ENCODE measurements at places on chromosomes 1 and 21.
A peak's percentile ranks its signal among the peaks of the same experiment; 100 is the strongest.

DNA sequence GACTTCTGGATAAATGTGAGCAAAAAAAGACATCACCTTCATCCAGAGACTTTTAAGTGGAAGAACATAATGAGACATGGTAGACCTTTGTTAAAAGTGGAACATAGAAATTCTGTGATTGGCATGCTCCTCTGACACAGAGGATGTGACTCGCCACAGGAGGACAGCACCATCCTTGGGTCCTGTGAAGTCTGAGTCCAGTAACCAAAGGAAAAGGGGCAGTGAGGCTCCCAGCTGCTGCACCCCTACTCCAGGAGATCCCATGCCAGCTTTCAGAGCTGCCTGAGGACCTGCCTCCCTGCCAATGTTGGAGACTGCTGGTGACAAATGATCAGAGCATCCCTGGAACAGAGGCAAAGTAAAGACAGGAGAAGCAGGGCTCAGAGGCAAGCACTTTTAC is 136.2 kb downstream of the BRINP2 start:
- no peak for DNase-seq

DNA sequence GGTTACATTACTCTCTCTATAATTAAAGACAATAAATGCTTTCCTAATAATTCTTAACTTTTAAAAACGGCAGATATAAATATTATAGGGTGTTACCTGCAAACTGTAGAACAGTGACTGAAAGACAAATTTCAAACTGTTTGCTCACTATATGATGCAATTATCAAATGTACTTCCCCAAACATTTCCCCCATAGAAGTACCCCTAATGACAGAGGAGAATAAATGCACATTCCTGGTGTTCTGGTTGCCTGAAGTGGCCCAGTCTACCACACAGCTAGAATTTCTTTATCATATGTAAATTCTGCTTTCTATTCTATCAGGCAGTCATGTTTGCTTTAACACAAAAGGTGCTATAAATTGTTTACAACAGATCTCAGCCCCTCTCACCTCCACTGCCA is 70.4 kb downstream of the VAV3 start:
- no peak for DNase-seq

DNA sequence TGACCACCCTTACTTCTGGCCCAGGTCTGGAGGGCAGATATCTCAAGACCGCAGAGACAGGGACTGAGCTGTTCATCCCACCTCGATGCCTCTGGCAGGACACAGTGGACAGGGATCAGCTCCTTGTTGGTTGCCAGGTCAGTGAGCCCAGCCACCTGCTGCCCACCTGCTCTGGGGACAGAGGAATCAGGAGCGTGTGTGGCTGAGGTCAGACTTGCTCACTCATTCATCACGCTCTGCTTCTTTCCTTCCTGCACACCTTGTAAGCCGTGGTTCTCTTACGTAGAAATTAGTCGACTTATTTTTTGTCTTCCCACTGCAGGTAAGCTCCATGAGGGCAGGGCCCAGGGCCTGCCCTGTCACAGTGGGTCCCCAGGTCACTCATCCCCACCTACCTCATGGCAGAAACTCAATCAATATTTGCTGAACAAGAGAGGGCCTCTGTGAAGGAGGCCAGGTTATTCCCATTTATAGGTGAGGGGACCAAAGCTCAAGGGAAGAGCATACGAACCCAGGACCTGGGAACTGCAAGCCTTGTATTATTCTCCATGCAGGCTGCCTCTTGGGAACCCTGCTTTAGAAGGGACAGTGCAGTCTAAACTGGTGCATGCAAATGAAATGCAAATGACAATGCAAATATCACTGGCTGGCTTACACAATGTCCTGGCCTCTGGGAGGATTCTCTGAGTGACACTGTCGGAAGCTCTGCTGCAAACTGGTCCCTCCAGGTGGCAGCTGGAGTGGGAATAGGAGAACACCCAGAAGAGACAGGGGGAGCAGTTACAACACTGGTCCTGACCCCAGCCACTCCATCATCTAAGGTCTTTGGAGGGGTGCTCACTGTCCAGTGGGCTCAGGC is 58.4 kb upstream of the PAX7 start:
- DNase-seq, result no peak

DNA sequence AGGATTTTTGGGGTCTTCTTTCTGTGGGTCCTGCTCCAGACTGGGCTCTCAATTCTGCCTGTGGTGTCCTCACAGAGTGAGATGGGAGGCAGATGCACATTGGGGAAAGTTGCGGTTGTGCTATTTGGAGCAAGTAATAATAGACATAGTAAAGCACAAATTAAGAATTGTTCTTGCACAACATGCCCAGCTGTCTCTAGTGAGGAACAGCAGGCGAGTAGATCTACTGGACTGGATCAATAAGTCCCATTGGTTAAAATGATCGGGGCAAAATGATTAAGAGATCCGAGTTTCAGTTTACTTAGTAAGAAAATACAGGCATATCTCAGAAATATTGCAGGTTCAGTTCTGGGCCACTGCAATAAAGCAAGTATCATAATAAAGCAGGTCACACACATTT is 448.3 kb upstream of the PROX1 start:
- DNase-seq, result no peak

- DNase-seq, result no peak
Observed at GRCh38 chr1:193322211-193322610, 135.8 kb upstream of the B3GALT2 start.

DNA sequence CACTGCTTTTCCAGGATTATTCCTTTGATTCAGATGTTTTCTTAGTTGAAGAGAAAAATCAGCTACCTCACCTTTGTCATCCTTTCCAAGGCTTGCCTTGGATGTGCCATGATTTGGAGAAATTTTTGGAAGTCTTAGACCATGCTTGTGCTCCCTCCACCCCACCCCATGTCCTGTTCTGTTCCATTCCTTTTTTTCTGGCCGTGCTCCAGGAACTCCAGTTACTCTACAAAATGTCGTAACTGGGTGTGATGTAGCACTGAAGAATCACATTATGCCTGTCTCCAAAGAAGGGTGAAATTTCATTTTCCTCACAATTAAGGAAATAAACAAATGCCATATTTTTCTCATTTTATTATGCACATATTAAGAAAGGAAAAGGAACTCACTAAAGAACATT is 217.8 kb upstream of the ZRANB2 start:
- DNase-seq, result no peak

GRCh38 chr1:232335261-232335660 is 294.7 kb downstream of the SIPA1L2 start:
- DNase-seq, result peak; percentile 15

- DNase-seq, result peak; percentile 87
Observed at GRCh38 chr21:45478115-45478801, 64.0 kb downstream of the SLC19A1 start.

GRCh38 chr1:58626293-58626692 is 49.2 kb upstream of the TACSTD2 start:
- no peak for DNase-seq

- DNase-seq, result no peak
Observed at GRCh38 chr21:27649762-27650161, 682.9 kb upstream of the ADAMTS5 start.

DNA sequence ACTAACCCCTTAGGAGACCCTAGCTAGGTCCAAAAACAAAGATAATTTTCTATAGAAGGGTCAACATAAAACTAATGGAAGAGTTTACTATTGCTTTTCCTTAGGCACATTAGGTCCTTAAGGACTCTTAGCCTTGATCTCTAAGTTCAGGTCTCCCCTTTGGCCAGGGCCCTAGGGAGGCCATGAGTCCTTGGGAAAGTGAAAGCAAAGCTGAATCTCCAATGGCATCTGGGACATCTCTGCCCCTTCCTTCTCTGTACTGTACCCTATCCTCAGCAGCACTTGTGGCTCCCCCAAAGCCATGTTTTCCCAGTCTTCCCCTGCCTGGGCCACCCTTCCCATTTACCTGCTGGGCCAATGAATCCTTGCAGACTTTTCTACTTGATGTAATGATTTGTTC is 14.3 kb downstream of the IER5 start:
- DNase-seq, result no peak

DNA sequence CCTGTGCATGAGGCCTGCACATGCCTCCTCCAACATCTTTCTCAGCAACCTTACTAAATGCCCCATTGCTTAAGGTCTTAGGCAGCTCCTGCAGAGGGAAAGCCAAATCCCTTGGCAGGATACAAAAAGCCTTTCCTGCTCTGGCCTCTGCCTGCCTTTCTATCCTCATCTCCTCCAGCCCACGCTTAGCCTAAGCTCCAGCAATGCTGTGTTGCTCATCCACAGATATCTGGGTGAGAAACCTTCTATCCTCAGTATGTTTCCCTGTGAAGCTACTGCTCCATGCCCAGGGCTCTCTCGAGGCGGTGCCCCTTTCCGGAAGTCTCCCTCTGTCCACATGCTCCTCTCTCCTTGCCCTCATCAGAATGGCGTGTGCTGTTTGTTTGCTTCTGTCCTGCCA is 37.0 kb upstream of the CCSAP start:
- no peak for DNase-seq

DNA sequence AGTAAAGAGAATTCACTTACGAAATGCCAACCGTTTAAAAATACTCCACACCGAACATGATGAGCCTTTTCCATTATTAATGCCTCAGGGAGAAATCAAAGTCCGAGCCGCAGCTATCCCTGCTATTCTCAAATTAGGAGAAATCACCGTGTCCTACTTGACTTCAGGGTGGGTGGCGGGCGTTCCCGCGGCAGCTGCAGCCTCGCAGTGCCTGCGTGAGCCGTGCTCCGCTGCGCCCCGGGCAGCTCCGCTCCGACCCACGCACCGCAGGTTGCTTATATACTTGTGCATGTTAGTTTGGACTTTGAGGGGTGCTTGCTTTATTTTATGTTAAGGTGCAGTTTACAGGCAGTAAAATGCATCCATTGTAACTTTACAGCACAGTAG is 35.6 kb upstream of the PCBP3 start:
- no peak for DNase-seq

DNA sequence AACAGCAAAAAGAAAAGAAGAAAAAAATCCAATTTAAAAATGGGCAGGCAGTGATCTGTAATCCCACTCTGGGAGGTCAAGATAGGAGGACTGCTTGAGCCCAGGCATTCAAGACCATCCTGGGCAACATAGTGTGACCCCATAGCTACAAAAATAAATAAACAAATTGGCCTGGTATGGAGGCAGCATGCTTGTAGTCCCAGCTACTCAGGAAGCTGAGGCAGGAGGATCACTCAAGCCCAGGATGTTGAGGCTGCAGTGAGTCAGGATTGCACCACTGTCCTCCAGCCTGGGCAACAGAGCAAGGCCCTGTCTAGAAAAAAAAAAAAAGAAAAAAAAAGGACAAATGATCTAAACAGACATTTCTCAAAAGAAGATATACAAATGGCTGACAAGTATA is 99.6 kb downstream of the EIF4G3 start:
- no peak for DNase-seq

GRCh38 chr1:204703826-204704612 is 18.5 kb upstream of the LRRN2 start:
- no peak for DNase-seq

DNA sequence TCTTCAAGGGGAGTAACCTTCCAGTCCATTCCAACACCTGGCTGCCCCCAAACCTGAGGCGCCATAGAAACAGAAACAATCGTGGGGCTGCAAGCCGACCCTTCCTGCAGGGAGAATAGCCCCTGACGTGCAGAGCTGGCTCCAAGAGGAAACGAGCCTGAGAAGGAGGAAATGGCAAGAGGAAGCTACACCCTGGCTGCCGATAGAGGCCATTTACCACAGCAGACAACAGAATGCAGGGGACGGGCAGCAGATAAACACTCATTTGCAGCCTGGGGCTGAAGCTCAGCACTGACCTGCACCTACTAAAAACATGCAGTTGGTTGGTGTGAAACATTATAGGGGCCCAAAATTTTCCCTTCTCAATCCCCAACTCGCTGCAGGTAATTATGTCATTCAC is 8.7 kb upstream of the TDRD10 start:
- peak; percentile 44 for DNase-seq

DNA sequence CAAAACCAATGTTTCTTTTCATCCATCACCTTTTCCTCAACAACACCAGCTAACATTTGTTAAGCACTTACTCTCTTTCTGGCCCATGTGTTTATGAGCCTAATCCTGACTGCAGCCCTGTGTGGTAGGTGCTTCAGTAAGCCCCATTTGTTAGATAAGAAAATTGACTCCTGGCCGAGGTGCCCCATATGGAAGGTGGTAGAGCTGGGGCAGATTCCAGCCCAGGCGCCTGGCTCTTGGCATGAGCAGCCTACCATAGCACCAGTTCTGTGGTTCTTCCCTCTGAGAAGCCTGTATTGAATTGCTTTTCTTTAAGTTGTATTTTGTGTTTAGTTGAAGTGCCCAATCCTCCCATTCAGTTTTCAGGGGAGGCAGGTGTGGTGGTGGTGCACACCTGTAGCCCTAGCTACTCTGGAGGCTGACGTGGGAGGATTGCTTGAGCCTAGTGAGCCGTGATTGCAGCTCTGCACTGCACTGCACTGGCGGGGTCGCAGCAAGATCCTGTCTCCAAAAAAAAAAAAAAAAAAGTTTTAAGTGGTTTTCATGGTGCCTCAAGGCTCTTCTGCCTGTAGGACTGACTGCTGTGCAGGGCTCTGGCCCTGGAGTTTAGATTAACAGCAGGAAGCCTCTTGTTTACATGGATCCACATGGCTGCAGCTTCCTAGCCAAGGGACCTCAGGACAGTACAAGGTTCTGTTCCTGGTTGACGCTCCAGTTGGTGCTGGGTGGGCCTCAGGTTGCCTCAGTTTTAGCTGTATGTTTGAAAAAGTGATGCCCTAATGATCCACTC is 125.9 kb downstream of the MRPS6 start:
- no peak for DNase-seq

DNA sequence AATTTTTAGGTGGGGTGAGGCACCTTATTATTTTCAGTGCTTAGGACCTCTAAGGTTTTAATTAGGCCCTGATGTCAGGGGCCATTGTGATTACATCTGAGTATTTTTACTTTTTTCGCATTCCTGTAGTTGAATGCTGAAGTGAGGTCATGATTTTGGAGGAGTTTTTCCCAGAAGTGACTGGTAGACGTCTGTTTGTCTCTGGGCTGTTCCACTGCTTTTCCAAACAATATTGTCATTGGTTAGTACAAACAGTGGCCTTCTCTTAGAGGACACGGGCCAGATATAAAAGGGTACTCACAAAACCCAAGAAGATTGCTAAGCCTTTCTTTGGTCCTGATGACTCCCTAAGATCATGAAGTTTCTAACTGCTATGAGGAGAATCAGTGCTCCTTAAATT is 7.6 kb upstream of the RASAL2 start:
- no peak for DNase-seq

- DNase-seq, result no peak
Observed at GRCh38 chr1:4178501-4179113, 278.5 kb upstream of the C1orf174 start.

DNA sequence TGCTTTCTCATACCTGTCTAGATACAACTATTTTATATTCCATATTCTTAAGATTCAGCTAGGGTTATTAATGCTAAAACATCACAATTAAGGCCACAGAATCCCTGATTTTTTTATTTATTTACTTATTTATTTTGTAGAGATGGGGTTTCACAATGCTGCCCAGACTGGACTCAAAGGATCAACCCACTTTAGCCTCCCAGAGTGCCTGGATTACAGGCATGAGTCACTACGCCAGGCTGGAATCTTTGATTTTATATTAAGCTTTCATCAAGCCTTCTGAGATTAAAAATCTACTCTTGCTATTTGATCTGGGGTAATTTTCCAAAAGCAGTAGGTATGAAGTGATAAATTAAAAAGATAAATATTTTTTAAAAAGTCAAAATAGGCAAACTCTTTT is 38.9 kb downstream of the MCOLN2 start:
- DNase-seq, result no peak

- DNase-seq, result no peak
Observed at GRCh38 chr1:160204526-160205241, 500 bp upstream of the PEA15 start.

Measured in CD4-positive, alpha-beta T cell treated with Interleukin-6 for 4 hours (primary cell).